ENCODE measurements at places on chromosomes 2 and 18.
A peak's percentile ranks its signal among the peaks of the same experiment; 100 is the strongest.

DNA sequence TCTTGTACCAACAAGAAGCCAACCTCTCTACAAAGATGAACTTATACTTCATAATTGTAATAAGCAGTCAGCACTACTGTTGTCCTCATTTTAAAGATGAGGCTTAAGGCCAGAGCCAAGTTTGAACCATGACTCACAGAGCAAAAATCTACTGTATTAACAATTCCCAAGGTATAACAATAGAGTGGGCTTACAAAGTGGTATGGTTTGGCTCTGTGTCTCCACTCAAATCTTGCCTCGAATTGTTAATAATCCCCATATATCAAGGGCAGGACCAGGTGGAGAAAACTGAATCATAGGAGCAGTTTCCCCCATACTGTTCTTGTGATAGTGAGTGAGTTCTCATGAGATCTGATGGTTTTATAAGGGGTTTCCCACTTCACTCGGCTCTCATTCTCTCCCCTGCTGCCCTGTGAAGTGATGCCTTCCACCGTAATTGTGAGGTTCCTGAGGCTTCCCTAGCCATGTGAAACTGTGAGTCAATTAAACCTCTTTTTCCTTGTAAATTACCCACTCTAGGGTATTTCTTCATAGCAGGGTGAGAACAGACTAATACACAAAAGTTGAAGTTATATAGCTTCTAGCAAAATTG lies 19.5 kb downstream of the MRPL44 start:
- no peak for DNase-seq

DNA sequence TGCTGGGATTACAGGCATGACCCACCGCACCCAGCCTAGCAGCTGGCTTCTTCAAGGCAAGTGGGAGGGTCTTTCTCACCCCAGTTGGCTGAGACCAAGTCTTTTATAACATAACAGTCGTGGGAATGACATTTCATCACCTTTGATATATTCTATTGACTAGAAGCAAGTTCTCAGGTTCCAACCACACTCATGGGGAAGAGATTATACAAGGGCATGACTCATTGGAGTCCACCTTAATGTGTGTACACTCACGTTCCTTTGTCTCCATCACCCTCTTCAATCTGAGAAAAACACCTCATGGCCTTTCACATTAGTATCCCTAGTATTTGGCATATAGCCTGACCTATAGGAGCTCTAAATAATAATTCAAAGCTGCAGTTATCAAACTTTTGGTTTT lies 2.8 kb upstream of the BBS5 start:
- DNase-seq = no peak

DNA sequence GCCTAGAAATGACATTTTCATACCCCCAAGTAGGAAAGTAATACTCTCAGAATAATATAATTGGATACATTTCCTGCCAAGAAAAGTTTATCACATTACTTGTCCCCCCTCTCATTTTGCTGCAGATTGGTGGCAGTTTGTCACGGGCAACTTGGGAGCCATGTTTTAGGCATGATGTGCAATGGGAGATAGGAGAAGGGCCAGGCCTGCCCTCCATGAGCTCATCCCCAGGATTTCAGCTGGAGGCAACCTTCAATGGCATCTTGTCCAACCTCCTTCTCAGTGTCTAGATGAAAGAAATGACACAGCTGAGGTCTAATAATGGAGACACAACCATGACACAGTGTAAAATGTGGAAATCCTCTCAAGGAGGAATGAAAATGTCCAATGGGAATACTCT lies 11.4 kb upstream of the RAB31 start:
- DNase-seq = no peak

DNA sequence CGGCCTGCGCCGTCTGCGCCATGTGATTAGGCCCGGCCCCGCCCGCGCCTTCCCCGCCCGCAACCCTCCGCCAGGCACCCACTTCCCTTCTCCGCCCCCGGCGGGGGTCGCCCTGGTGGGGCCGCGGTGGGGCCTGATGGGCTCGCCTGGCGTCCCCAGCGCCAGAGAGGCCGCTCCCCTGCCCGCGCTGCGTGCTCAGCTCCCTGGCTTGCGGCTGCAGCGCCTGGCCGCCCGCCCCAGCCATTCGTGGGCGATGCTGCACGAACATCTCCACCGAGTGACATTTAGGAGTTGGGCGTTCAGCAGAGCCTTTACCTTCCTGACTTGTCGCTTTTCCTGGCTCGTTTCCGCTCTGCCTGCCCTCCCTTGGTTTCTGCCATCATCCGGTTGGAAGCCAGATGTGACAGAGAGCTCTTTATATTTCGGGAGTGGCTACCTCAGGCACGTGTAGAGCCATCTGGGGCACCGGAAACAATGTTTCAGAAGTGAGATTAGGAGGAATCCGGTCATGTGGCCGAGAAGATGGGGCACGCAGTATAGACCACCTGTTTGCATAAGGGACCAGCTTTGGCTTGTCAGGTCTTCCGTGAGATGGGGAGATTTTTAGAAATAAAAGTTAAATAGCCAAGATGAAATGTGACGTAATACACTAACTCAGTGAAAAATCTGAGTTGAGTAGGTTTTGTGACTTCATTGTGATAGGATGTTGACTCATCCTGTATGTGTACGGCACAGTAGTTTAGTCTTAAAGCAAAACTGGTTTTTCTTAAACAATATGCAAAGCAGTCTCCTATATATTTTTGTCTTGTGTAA lies 1.2 kb downstream of the GLS start:
- peak; percentile 45 for DNase-seq

- no peak for DNase-seq
Measured at GRCh38 chr2:135162377-135162776, 110.3 kb downstream of the RAB3GAP1 start.

- no peak for DNase-seq
Measured at GRCh38 chr2:237494066-237494465, 7.0 kb downstream of the MLPH start.

- DNase-seq = no peak
Measured at GRCh38 chr2:121902171-121902591, 146.7 kb downstream of the TSN start.

GRCh38 chr2:233402346-233402745 lies 48.1 kb downstream of the DGKD start:
- DNase-seq = no peak

DNA sequence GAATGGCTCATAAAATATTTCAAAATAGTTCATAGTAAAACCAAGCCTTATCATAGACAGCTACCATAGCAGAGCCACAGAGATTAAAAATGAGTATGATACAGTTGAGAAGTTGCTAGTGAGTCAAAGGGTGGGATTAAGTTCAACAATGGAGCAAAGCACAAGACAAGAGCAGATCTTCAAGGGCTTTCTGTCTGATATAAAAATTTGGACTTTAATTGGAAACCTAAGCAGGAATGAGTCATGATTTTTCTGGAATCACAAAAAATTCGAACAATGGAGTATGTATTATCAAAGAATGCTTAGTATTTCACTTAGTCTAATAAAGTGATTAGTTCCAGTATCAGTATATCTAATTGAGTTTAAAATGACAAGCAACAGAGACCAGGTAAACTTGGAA lies 487.3 kb upstream of the NETO1 start:
- no peak for DNase-seq

DNA sequence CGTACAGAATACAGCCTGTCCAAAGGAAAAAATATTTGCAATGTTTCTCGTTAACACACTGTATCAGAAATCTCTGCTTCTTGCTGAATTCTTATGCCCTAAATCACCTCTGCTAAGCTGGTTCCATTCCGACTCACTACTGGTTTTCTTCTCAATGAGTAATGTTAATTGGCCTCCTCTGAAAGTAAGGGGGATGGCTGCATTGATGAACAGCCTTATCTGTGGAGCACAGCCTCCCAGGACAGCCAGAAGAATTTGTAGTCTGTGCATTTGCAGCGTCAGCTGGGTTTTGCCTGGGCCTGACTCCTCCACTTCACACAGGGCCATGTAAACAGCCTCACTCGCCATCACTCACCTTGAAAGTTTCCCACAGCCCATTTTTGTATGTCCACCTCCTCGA lies 127.7 kb downstream of the RNF152 start:
- no peak for DNase-seq

DNA sequence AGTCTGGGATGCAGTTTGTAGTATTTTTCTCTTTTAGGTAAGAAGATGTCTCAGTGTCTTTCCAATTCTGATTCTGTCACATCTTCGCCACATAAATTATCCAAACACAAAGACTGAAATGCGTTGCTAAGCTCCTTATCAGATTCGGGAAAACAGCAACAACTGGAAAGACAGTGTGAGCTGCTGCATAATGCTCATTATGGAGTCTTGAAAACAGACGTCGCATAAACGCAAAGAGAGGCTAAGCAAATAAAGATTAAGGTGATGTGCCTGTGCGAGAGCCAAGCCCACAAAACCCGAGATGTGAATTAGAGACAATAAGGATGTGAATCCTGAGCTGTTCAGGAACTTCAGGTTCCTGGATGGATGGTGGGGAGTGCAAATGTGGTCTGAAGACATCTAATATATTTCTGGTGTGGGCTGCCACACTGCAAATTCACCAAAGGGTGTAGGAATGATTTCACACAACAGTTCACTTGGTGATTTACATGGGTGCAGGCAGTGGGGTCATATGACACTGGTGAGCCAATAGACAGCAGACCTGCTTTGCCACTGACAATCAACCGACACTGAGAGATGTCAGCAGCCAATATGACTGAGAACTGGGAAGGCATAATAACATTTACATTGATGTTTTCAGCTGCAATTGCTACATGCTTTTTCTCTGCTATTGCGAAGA lies 195.8 kb downstream of the MTX2 start:
- no peak for DNase-seq

DNA sequence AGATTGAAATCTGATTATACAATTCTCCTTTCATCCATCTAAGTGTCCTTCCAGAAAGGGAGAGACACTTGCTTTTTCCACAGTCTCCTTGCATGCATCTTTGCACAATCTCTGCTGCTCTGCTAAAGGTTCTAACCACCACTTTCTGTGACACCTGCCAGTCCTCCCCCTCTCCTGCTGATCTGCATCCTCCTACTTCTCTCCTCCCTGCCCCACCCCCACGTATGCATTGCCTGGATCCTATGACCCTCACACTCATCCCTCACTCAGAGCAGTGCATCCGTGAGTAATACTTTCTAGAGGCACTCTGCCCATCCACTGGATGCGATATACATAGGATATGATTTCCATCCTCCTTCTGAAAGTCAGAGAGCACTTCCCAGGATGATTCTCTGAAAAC lies 27.7 kb upstream of the TRAPPC8 start:
- no peak for DNase-seq
